ENCODE measurements at places on chromosomes 12 and 14.

DNA sequence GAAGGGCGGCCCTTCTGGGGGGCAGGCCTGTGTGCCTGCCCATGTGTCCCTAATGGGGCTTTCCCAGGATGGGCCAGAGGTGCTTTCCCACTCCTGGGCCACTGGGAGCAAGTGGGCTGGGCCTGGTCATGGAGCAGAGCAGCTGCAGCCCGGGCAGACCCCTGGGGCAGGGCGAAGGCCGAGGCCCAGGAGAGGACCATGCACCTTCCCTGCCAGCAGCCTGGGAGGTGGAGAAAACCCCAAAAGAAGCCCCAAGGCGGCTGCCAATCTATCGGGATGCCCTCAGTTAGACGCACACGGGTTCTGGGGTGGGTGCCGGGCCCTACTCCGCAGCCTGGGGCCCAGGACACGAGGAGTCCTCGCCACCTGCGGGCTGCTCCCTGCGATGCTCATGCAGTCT is 16.1 kb upstream of the CRIP2 start:
- DNase-seq, result no peak

- DNase-seq, result peak; percentile 22
Observed at GRCh38 chr12:109763201-109763841, 49.7 kb downstream of the FAM222A start.

GRCh38 chr14:50835280-50835679 is 4.3 kb upstream of the NIN start:
- DNase-seq, result no peak

GRCh38 chr12:24562771-24563431 is 386.0 kb downstream of the BCAT1 start:
- DNase-seq, result no peak

GRCh38 chr12:13347241-13348043 is 150.9 kb downstream of the EMP1 start:
- no peak for DNase-seq

GRCh38 chr14:99055019-99055418 is 217.0 kb downstream of the BCL11B start:
- no peak for DNase-seq

- no peak for DNase-seq
Observed at GRCh38 chr12:53659571-53659981, 16.3 kb downstream of the ATP5MC2 start.

GRCh38 chr12:6337958-6338433 is 3.9 kb downstream of the TNFRSF1A start:
- DNase-seq, result no peak

- no peak for DNase-seq
Observed at GRCh38 chr12:87054226-87054625, 798.0 kb upstream of the MGAT4C start.

- DNase-seq, result peak; percentile 48
Observed at GRCh38 chr14:81401420-81402122, 1.4 kb upstream of the STON2 start.

- no peak for DNase-seq
Observed at GRCh38 chr14:56004786-56005185, 113.4 kb upstream of the PELI2 start.

DNA sequence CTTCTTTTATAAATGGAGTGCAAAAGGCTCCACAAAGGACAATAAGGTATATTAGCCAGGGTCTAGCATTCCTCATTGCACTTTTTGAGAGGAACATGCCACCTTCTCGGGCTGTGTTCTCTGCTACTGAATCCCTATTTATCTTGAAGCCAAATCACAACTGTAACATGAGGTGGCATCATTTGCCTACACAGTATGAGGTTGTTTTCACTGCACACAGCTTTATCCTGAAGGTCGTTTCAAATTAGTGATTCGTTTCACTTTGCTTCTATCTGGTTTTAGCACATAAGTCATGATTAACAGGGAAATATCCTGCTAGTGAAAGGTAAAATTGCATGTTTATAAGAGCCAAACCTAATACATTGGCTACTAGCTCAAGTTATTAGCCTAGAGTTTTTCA is 153.8 kb downstream of the SLC35F4 start:
- DNase-seq, result no peak

DNA sequence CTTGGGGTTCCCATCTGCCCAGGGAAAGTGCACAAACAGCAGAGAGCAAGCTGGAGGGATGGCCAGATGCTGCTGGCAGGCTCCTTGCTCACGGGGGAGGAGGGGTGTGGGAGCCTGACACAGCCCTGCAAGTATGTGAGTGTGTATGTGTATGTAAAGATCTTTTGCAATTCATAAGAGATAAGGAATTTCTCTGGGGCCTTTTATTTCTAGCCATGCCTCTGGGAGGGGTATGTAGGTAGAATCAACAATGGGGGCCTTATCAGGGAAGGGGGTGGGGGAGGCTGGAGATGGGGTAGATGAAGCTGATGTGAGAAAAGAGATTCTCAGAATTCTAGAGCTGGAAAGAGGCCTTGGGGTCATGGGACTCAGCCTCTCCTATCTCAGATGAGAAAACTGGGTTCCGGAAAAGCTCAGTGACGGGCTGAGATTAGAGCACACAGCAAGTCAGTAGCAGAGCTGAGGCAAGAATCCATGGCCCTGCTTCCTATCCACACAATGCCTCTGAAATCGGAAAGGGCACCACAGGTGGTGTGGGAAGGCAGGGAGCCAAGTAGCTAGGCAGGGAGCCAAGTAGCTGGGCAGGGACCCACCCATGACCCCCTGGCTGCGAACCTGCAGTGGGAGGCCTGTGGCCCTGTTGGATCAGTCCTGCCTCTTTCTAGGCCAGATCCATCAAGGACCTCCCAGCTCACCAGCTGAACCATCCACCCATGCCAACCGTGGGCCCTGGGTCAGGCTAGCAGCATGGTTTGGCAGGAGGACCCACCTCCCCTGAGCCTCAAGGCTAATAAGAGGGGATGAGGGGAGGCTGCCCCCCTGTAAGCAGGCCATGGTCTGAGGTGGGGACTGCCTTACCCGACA is 54.7 kb downstream of the PLEKHG3 start:
- peak; percentile 51 for DNase-seq

DNA sequence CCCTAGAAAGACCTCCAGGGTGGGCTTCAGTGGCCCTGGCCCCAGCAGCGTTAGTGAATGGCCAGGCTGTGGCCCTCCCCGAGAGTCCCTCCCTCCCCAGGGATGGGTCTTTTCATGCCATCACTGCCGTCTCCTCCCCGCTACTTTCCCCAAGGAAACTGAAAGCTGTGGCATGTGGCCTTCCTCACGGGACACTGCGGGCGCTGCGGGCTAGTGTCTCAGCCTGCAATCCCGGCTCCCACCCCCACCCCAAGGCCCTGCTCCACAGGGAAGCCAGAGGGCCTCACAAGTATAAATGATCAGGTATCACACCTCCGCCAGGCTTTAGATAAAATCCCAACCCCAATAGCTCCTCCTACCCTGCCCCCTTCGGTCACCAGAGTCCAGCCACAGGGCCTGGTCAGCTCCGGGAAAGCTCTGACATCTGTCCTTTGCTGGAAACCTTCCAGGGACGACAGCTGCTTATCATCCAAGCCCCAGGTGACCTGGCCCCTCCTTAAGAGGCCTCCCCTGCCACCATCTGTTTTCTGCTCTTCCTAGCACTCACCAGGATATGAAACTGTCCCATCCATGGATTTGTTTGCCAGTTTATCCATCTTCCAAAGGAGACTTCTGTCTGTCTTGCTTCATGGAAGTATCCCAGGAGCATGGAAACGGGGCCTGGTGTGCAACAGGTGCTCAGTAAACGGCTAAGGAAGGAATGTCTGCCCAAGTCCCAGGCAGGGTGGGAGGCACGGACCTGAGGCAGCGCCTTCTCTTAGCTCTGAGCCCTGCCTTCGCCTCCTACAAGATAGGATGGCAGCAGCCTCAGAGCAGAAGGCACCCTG is 31.6 kb downstream of the CCDC85C start:
- DNase-seq, result peak; percentile 56

- no peak for DNase-seq
Observed at GRCh38 chr14:75578786-75579337, 442 bp downstream of the FLVCR2 start.

GRCh38 chr12:32120419-32120818 is 13.8 kb downstream of the BICD1 start:
- peak; percentile 60 for DNase-seq

- no peak for DNase-seq
Observed at GRCh38 chr12:127162307-127162706, 1104.7 kb upstream of the TMEM132C start.

- DNase-seq, result no peak
Observed at GRCh38 chr12:87406926-87407325, 622.3 kb downstream of the C12orf50 start.

DNA sequence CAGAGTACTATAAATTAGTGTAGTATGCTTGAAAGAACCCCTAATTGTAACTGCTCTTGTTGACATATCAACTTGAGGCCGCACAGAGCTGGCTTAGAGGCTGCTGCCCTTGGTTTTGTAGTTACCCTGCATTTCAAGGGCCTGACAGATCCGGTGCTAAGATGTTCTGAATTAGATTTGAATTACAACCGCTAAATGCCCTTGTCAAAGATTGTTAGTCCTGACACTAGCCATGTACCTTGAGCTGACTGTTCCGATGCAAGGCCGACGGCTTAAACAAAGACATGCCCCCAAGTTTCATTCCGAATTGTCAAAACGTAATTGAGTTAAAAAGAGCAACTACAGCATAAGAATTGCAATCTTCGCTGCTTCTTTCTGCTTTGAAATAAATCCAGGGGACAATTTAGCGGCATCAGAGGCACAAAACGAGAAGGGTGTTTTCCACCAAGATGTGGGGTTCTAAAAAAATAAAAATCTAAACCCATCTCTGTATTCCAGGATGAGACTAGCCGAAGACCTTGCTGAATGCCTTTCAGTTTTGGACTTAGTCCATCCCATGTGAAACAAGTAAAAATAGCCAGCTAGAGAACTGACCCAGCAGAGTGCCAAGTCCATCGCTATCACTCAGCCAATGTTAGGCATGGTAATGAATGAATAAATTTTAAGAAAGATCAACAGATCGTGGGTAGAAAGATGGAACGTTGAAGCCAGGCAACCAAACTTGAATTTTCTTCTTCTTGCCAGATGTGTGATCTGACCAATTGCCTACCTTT is 148.7 kb downstream of the DICER1 start:
- DNase-seq, result no peak

GRCh38 chr14:95545515-95546168 is 10.8 kb downstream of the GLRX5 start:
- DNase-seq, result peak; percentile 78

GRCh38 chr12:100279607-100280244 is 12.7 kb downstream of the SCYL2 start:
- DNase-seq, result peak; percentile 68

- DNase-seq, result peak; percentile 75
Observed at GRCh38 chr12:98513379-98514322, 1.7 kb upstream of the TMPO start.

GRCh38 chr14:104973385-104974145 is 4.6 kb downstream of the AHNAK2 start:
- no peak for DNase-seq

GRCh38 chr12:43103866-43104265 is 448.1 kb downstream of the ADAMTS20 start:
- DNase-seq, result no peak

DNA sequence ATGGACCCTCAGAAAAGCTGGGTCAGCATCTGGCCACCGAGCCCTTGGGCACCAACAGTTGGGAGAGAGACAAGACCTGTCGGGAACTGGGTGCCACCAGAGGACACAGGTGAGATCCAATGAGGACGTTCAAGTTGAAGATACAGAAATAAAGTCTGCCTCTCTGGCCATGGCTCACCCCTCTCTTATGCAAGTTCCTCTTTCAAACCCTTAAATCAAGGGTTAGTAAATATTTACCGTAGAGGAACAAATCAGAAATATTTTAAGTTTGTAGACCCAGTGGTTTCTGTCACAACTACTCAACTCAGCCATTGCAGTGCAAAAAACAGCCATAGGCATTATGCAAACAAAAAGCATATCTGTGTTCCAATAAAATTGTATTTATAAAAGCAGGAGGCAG is 76.5 kb upstream of the HSPB8 start:
- no peak for DNase-seq

DNA sequence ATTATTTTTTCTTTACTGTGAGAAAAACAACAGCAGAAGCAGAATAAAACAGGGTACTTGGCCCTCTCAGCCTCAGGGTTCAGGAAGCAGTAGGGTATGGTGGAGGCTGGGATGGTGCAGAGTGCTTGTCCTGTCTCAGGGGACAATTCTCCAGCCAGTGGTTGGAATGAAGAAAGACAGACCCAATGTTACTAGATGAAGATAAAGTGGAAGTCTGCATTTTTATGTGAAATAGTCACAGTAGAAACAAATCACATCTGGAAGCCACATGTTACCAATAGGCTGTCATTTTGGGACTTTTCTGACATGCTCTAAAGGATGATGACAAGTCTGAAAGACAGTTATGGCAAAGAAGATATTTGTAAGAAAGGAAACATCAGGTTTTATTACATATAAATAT is 32.3 kb downstream of the PROX2 start:
- DNase-seq, result no peak

DNA sequence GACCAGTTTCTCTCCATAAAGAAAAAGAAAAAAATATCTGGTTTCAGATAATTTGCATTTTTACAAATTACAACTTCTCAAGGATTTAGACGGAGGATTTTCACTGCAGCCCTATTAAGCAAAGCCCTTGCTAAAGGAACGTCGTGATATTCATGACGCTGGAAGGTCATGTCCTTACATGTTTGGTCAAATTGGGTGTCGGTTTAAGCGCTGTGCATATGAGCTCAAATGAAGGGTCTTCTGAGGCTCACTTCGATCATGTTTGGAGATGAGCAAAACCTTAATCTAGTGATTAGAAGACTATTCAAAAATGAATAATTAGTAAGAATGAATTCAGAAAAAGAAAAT is 67.3 kb upstream of the USP15 start:
- DNase-seq, result no peak

GRCh38 chr14:53113989-53114388 is 39.1 kb downstream of the DDHD1 start:
- peak; percentile 42 for DNase-seq

DNA sequence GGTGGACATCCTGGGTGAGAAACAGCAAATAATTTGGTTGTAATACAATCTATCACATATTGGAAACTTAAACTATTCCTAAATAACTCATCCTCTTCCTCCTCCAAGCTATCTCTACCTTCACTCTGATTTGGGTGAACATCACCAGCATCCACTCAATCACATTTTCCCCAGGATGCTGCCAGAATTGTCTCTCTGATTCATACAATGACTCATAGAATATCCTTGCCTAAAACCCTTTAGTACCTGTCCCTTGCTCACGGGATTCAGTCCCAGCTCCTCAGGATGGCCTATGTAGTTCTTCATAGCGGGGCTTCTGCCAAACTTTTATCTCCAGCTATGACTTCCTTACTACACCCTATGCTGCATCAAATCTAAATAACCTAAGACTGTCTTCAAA is 146.8 kb downstream of the EMP1 start:
- DNase-seq, result no peak

DNA sequence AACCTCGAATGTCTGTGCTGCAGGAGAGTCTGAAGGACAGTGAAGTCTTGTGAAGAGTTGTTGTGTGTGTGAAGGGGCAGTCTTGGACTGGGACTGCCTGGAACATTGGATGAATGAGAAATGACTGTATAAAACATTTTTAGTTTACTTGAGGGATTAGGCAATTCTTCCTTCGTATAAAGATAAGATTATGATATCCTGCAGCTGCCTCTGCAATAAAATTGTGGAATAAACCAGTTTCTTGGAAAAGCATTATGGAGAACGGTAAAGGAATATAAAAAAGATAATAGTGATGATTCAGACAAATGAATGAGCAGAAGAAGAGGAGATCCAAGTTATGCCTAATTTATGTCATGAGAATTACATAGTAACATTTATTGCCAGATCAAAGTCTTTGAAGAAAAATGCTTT is 30.9 kb upstream of the LUM start:
- no peak for DNase-seq
